Activated naive CD8-positive, alpha-beta T cell treated with anti-CD3 and anti-CD28 coated beads for 36 hours (primary cell): ENCODE measurements at places on chromosomes 16 and 17. TPM values are rescaled to one million over a fixed set of nuclear protein-coding genes. Genes with fewer than 3 reads are reported as not detected.

Gene NATD1
- 1.1 TPM for total RNA-seq

Gene RCVRN
- not detected for total RNA-seq

Gene SGSH
- total RNA-seq = 7.0 TPM

Gene MT1G
- total RNA-seq = 35.8 TPM

Gene PRKCA
- total RNA-seq = 63.5 TPM

Gene CDH8
- total RNA-seq = not detected

Gene KRT33A
- total RNA-seq = not detected

Gene TMEM100
- total RNA-seq = not detected

Gene MYH1
- total RNA-seq = not detected

Gene GAST
- total RNA-seq = not detected

Gene CFAP119
- 6.4 TPM for total RNA-seq

- DNase-seq = no peak
Measured at GRCh38 chr17:39579318-39580081, 28.2 kb downstream of the NEUROD2 start.

DNA sequence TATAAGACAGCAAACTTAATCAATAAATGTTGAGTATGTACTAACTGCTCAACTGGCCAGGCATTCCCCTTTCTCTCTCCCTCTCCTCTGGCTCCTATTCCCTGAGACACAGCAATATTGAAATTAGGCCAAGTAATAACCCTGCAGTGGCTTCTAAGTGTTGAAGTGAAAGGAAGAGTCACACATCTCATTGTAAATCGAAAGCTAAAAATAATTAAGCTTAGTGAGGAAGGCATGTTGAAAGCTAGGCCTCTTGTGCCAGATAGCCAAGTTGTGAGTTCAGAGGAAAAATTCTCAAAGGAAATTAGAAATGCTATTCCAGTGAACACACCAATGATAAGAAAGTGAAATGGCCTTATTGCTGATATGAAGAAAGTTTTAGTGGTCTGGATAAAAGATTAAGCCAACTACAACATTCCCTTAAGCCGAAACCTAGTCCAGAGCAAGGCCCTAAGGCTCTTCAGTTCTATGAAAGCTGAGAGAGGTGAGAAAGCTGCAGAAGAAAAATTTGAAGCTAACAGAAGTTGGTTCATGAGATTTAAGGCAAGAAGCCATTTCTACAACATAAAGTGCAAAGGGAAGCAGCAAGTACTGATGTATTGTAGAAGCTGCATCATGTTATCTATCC lies 35.4 kb upstream of the ABCC11 start:
- no peak for DNase-seq

GRCh38 chr17:69473841-69474831 lies 59.6 kb downstream of the MAP2K6 start:
- DNase-seq = no peak

- DNase-seq = peak; percentile 40
Measured at GRCh38 chr17:77963441-77963840, 4.9 kb downstream of the TNRC6C start.

GRCh38 chr17:74601944-74602572 lies 10.0 kb upstream of the CD300LD start:
- DNase-seq = peak; percentile 30

DNA sequence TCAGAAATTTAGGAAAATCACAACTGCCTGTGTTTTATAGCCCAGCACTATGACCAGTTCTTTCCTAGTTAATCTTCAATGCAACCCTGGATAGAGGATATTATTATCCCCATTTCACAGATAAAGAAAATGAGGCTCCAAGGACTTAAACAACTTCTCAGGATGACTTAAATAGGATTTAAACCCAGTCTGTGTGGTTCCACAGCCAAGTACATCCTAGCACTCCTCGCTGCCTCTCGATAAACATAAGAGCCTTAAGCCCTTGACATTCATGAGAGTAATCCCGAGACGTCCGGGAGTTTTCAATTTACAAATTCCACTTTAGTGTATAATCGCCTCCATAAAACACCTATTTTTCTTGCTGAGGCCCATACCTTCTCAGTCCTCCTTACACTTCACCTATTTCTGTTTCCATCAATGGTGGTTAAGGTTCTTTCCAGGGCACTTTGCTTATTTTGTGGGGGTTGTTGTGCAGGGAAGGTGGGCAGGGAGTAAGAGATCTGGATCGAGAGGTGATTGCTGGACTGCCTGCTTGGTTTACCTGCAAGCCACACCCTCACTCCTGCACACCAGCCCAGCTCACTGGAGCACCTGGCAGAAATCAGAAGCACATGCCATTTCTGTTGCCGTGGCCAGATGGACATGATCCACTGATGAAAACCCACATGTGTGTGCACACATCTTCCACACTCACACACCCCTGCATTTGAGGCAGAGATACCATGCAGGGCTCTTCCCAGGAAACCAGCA lies 50.5 kb downstream of the ASIC2 start:
- DNase-seq = no peak

DNA sequence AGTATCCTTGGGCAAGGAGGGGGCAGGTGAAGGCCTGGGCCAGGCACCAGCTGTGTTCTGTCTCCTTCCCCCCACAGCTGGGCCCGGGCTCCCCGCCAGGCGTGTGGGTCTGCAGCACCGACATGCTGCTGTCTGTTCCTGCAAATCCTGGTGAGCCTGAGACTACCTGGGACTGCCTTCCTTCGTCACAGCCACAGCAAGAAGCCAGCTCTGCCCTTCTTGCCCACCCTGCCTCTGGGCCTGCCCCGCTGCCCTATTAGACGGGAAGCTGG lies 12.3 kb downstream of the FCSK start:
- no peak for DNase-seq

DNA sequence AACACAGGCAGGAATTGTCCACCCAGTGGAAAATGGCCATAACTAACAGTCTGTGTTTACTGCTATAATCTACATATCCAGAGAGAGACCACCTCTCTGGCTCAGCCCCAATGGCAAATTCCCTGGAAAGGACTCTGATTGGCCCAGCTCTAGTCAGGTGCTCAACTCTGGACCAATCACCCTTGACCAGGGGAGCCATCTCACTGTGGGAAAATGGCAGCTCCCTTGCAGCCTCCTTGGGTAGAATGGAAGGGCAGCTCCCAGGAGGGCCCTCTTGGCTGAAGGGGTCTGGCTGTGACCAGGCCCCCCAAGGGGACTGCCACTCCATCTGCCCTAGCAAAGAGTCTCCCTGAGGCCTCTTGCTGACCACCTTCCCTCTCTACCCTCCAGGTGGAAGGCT lies 3.1 kb downstream of the ALOX15B start:
- DNase-seq = no peak

DNA sequence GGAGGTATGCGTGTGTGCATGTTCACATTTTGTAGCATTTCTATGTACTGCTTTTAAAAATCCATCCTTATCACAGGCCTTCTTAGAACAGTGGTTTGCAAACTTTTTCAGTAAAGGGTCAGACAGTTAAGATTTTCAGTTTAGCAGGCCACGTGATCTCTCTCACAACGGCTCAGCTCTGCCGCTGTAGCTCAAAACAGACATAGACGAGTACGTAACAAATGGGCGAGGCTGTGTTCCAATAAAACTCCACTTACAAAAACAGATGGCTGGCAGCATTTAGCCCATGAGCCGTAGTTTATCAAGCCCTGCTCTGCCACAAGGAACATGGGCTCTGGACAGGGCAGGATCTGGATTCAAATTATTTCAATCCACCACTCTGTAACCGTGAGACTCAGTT lies 141.8 kb downstream of the XYLT1 start:
- no peak for DNase-seq

DNA sequence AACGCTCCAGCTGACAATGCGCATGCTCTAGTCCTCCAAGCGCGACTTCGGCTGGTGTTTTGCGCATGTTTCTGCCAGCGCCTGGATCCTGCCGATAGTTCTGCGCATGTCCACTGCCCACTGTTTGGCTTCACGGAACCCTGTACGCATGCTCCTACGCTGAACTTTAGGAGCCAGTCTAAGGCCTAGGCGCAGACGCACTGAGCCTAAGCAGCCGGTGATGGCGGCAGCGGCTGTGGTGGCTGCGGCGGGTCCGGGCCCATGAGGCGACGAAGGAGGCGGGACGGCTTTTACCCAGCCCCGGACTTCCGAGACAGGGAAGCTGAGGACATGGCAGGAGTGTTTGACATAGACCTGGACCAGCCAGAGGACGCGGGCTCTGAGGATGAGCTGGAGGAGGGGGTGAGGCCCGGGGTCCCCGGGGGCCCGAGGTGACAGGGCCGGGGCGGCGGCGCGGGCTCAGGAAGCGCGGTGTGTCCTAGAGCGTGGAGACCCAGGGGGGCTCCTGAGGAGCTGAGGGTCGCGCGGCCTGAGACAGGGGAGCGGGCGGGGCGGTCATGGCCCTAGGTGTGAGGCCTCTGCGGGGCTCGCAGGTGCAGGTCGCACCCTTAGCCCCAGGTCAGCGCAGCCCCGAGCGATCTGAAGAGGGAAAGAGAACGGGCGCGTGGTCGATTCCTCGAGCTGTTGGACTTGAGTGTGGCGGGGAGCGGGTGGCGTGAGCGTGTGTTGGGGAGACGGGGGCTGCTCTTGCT lies at the start of the genes RPS6KB1 and TUBD1:
Gene RPS6KB1, plus strand, starts transcription at position 198 of the 752 bp plus-strand sequence. Its CDS starts 64 bp downstream, at position 262.
Gene TUBD1, minus strand, starts transcription at position 20 of the 752 bp plus-strand sequence. CDS start 1,941 bp downstream, outside the sequence.
- DNase-seq = peak; percentile 96

GRCh38 chr16:46691726-46692125 lies 2.3 kb downstream of the ORC6 start:
- DNase-seq = no peak

GRCh38 chr17:75472119-75472518 lies 15.7 kb downstream of the TMEM94 start:
- DNase-seq = no peak

GRCh38 chr17:76268991-76269981 lies 4.1 kb downstream of the UBALD2 start:
- DNase-seq = peak; percentile 43

GRCh38 chr17:36501963-36502362 lies 15.5 kb downstream of the ZNHIT3 start:
- DNase-seq = no peak

- DNase-seq = peak; percentile 71
Measured at GRCh38 chr17:72719578-72720493, 372.7 kb downstream of the SLC39A11 start.

DNA sequence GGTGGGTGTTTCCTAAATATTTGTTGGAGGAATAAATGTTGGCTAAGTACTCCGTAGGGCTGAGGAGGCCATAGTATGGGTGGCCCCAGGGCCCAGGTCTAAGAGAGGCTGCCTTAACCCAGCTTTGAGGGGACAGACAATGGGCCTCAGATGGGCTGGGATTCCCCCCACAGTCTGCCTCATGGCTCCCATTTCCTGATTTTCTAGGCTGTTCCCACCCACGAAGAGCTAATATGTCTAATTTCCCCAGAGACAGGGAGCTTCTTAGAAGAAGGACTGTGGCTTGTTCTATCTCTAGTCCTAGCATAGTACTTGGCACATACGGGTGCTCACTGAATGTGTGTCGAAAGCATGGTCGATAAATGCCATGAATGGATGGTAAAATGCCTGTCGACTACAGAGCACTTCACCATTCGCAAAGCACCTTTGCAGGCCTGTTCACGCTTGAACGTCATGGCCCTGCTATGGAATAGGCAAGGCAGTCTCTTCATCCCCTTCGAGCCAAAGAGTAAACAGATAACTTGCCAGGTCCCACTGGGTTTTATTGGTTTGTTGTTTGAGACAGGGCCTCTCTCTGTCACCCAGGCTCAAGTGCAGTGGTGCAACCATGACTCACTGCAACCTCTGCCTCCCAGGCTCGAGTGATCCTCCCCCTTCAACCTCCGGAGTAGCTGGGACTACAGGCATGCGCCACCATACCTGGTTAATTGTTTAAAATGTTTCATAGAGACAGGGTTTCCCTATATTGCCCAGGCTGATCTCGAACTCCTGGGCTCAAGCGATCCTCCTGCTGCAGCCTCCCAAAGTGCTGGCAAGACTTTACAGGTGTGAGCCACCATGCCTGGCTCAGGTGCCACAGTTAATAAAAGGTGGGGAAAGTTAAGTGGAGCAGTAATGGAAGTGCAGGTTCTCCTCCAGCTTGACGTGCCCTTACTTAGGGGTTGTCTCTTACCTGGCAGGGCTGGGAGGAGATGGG lies 9.7 kb downstream of the CHAD start:
- no peak for DNase-seq

DNA sequence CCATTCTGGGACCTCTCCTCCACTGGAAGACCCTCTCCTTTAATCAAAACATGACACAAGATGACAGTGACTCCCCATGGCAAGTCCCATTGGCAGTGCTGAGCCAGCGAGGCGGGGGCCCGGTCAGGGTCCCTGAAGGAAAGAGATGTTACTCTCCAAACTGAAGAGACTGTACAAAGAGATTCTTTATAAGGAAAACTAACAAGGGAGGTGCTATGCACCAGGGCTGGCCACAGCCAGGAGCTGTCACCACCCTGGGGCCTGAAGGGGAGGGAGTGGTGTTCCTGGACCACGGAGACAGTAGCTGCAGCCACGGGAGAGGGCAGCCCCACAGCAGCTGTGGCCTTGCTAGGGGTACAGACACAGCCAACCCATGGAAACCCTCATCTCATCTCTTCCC lies 123.1 kb downstream of the XYLT1 start:
- no peak for DNase-seq

- DNase-seq = no peak
Measured at GRCh38 chr17:80203471-80203963, 16.6 kb downstream of the SGSH start.

GRCh38 chr17:17681744-17682292 lies 560 bp downstream of the RAI1 start:
- peak; percentile 70 for DNase-seq

DNA sequence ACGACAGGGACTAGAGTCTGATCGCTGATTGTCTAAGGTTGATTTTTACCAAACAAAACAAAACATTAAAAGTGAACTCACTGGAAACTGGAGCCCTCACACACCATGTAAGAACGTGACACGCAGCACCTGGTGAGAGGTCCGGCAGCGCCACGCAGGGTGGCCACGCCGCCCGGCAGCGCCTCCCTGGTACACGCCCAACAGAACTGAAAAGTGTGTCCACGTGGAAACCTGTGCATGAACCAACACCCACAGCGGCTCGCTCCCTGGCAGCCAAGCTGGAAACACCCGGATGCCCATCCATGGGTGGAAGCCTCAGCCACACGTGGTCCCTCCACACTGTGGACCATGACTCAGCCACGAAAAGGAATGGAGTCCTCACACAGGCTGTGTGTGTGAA lies 9.1 kb downstream of the GALNS start:
- DNase-seq = no peak

GRCh38 chr17:17830740-17831207 lies 6.0 kb downstream of the SREBF1 start:
- no peak for DNase-seq

- peak; percentile 49 for DNase-seq
Measured at GRCh38 chr16:67528222-67528869, at the start of gene RIPOR1. Gene RIPOR1, plus strand, starts transcription at chr16:67528829. Its CDS starts 9,618 bp downstream, at chr16:67538447.

DNA sequence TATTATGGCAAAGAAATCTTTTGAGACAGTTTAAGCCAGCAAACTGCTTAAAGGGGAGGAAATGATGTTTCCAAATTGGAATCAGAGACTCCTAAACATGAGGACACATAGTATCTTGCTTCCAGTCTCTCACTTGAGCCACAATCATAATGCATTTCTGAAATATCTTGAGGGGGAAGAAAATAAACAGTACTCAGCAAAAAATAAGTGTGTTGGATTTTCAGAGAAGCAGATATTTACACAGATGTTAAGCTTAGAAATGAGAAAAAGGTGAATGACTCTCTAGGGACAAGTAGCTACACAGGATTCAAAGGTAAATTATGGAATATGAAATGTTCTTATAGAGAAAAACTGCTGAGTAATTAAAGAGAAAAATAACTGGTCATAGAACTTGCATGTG lies 1583.6 kb downstream of the CDH8 start:
- no peak for DNase-seq
